HAP-1 (cell line): ENCODE measurements at places on chromosomes 2 and 18.

DNA sequence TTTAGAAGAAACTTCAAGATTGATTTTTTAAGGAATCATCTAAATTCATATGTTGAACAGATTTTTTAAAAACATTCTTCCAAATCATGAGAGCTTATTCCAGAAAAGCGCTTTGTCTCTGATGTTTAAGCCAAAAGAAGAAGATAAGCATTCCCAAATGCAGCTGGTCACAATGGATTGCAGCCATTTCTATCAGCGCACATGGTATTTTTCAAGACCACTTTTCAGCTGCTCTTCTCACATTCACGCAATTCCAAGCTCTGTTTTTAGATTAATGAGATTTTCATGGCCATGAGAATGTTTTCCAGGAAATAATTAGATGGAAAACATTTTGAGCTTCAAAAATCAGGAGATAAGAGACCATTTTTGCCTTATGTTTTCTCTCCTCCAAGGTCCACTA, 8.7 kb downstream of the OSBPL1A start:
- no peak for DNase-seq

- DNase-seq, result no peak
Observed at GRCh38 chr2:39023649-39024048, 97.2 kb downstream of the SOS1 start.

DNA sequence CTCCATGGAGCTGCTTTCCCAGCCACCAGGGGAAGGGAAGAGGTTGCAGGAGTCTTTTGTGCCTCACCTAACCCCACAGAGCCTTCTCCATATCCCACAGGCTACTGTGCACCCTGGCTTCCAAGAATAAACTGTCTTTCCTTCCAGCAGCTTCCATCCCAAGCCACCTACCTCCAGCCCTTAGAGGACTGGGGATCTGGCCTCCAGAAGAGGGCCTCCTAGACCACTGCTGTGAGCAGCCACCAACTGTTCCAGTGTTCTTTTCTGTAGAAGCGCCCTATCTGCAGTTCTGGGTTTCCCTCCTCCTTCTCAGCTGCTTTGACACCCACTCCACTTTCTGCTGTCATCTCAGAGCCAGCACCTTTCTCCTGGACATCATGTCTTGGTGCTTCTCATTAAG, 30.7 kb upstream of the REG3G start:
- DNase-seq, result no peak

DNA sequence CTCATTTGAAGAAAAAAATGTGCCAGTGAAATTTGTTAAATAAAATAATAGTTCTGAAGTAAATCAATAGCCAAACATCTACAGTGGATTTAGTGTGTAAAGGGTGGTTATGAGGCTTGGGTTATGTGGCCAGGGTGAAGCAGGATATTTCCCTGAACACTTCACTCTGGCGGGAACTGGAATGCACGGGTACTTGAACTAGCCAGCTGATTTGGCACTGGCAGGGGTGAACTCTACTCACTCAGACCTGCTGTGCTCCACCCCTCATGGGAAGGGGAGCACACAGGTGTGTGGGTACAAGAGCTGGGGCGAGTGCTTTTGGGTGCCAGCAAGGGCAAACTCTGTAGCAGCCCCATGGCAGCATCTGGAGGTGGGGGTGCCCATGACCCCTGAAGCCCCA, 278.2 kb downstream of the CALCRL start:
- DNase-seq, result no peak

- no peak for DNase-seq
Observed at GRCh38 chr2:117943013-117943672, 70.7 kb downstream of the CCDC93 start.

GRCh38 chr2:98720286-98720685, 10.6 kb downstream of the MGAT4A start:
- no peak for DNase-seq

- peak; percentile 89 for DNase-seq
Observed at GRCh38 chr2:216119146-216119545, 10.0 kb downstream of the XRCC5 start.

GRCh38 chr18:31591113-31591512, 564 bp upstream of the TTR start:
- no peak for DNase-seq

- DNase-seq, result no peak
Observed at GRCh38 chr2:233252227-233252626, 754 bp downstream of the ATG16L1 start.

GRCh38 chr2:144441711-144442141, 78.2 kb downstream of the ZEB2 start:
- DNase-seq, result no peak

GRCh38 chr2:31402388-31402787, 12.2 kb downstream of the XDH start:
- no peak for DNase-seq

DNA sequence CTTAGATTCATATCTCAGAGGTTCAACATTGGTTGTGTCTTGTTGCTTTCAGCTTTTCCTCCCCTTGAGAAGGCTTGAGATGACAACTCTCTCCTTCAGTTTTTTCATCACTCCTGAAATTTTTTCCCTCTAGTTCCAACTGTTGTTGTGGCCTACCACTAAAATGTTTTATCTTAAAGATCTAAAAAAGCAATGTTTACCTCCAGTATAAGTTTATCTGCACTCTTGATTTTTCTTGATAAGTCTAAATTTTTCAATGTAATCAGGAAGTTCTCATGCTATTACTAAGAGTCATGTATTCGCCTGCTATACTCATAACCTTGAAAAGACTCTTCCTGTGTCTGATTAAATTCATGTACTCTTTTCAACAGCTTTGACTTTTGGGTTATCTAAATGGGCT, 366.3 kb upstream of the TFPI start:
- no peak for DNase-seq

GRCh38 chr2:185255566-185255965, 483.0 kb upstream of the FSIP2 start:
- DNase-seq, result no peak

DNA sequence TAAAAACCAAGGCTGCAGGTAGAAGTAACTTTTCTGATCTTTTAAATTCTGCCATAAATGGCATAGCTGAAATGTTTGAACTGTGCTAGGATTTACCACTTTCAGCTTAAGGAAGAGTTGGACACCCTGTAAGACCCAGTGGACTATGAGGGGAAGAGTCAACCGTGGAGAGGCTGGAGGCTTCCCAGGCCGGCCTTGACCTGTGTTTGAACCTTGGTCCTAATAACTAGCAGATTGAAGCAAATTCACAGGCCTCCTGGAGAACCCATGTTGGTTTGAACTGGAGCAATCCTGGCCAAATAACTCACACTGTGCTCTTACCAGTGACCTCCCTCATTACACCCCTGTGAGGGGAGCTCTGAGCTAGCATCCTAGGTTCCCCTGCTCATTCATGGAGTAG, 87.2 kb upstream of the ALPP start:
- no peak for DNase-seq

GRCh38 chr2:234444893-234445292, 52.0 kb downstream of the ARL4C start:
- no peak for DNase-seq

DNA sequence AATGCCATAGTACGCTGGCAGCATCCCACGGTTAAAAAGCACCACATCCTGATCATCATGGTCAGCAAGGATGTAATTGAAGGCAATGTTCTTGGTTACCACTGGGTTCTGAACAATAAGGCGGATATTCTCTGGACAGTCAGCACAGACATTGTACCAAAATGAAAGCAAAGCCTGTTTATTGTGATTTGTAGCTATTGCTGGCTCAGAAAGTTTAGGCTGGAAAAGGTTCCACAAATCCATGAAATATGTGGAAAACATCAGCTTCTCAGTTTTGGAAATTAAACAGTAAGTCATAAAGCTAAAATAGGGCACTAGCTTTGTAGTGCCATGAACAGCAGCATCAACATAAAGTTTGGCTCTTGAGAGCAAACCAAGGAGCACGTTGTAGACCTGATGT, 52.2 kb downstream of the C2orf74 start:
- DNase-seq, result no peak

GRCh38 chr2:8638327-8638726, 43.5 kb upstream of the ID2 start:
- DNase-seq, result no peak

- no peak for DNase-seq
Observed at GRCh38 chr18:61554117-61554776, 221.0 kb downstream of the CDH20 start.

DNA sequence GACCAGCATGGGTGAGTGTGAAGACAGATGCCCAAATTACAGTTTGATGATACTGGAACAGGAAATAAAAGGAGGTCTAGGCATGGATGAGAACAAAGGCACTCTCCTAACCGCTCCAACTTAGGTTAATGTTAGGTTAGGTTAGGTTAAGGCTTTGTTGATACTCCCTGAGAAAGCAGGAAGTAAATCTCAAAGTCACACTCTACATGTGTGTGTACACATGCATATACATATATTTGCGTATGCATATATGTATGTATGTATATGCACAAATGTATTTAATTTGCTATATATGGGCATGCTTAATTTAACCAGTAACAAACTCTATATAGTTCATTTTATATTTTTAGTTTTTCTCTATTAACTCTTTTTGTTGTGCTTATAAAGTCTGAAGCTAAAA, 139.3 kb downstream of the UPP2 start:
- no peak for DNase-seq

GRCh38 chr18:49733896-49734585, 79.3 kb downstream of the ACAA2 start:
- DNase-seq, result no peak

- no peak for DNase-seq
Observed at GRCh38 chr2:148530350-148530749, 114.2 kb upstream of the EPC2 start.

- no peak for DNase-seq
Observed at GRCh38 chr2:11500702-11501303, 33.0 kb upstream of the GREB1 start.

DNA sequence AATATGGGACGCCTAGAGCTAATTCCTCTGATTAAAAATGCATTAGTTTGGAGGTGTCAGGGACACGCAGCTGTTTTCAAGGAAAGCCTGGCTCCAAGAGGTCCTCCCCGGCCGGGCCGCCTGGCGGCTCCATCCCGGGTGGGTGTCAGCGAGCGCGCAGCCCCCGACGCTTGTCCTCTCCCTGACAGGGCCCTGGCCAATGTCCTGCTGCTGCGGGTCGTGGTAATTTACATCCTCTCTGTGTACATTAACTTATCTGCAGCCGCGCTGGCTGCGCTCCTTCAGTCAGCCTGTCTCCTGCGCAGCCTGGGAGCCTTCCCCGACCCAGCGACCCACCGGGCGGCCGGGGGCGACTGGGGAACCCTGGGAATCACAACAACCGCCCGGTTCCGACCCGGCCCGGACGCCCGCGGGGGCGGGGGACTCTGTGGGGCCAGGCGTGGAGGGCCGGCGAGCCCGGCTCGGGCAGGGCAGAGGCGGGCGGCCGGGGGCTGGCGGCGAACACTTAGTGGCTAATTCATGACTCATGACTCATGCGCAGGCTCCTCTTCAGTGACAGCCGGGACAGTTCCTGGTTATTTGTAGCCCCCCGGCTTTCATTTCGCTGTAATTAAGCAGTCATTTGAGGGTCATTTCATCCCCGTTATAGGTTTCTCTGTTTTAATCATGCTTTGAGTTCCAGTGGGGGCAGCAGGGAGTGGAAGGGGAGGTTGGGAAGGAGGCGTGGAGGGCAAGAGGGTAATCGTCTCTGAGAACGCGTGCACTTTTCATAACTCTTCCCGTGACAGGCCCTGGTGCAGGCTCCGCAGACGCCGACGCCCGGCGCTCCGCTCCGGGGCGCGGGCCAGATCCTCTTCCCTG, 141.9 kb upstream of the CTAGE1 start:
- no peak for DNase-seq

DNA sequence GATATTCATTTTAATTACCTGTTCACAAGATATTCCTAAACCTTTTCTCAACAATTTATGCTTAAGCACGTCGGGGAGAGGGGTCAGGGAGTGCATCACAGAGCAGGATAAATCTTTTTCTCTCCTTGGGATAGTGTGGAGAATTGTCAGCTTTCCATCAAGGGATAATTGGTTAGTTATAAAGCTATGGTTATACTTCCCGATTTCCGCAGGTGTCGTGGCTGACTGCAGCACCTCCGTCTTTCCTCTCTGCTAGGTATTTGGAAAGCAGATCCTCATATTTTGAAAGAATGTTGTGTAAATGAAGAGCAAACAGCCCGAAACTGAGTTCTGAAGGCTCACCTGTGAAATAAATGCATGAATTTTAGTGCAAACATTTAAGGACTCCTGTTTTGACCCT, 778 bp downstream of the DYNC2LI1 start:
- no peak for DNase-seq

GRCh38 chr18:59715966-59716369, 18.7 kb upstream of the CCBE1 start:
- no peak for DNase-seq

DNA sequence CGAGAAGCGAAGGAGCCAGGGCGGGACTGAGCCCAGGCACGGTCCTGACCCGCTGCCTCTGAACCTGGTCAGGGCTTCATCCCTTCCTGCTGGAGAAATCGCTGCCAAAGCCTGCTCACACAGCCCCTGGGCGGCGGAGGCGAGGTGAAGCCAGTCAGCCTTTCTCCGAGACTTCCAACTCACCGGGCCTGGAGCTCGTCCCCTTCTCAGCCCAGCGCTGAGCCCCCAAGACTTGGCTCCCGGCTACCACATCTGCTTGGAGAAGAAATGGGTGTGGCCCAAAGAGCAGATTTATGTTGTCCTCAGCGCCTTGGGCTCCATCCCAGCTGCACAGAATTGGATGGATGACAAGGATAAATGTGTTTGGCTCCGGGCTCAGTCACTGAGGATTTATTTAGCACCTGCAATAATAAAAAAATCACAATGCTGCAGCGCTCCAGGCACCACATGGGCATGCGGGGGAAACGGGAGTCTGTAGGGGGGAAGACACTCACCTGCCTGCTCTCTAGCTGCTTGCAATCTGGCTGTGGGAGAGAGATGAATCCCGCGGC, 64.9 kb downstream of the ACTR2 start:
- no peak for DNase-seq

- peak; percentile 27 for DNase-seq
Observed at GRCh38 chr2:202609381-202610145, 25.2 kb upstream of the FAM117B start.

DNA sequence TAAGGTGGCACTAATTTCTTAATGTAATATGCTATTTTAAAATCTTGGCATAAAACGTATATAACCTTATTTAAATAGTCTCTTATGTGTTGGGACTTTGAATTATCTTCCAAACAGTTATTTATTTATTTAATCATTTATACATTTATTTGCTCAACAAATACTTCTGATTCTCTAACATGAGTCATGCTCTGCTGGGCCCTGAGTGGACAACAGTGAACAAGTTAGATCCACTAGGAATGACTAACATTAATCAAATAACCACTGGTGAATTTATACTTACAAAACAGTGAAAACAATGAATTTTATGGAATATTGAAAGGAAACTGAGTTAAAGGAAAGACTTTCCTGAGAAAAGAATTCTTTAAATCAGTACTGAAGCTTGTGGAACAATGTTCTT, 1257.2 kb upstream of the CHAC2 start:
- no peak for DNase-seq

GRCh38 chr2:182404975-182405561, 21.8 kb downstream of the PDE1A start:
- DNase-seq, result peak; percentile 26

GRCh38 chr2:207531032-207531952, 1.5 kb downstream of the CREB1 start:
- DNase-seq, result no peak
